ENCODE measurements at places on chromosomes 2 and 18.

DNA sequence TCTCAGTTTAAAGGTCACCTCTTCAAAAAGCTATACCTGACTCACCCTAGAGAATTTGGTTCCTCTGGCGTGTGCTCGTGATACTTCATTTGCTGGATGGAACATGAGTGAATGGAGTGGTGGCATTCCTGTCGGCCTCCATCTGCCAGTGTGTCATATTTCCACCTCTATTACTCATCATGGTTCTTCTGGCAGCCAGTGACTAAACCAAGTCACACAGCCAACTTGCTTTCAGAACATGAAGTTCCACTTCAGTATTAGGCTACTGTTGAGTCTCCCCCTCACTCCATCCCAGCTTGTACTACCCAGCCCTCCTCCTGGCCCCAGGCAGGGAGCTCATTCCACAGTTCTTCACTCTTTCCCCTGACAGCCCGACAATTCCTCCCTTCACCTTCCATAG lies 169.8 kb downstream of the MREG start:
- no peak for DNase-seq

- DNase-seq = no peak
These were observed 135.7 kb downstream of the OTX1 start for GRCh38 chr2:63186331-63186730.

DNA sequence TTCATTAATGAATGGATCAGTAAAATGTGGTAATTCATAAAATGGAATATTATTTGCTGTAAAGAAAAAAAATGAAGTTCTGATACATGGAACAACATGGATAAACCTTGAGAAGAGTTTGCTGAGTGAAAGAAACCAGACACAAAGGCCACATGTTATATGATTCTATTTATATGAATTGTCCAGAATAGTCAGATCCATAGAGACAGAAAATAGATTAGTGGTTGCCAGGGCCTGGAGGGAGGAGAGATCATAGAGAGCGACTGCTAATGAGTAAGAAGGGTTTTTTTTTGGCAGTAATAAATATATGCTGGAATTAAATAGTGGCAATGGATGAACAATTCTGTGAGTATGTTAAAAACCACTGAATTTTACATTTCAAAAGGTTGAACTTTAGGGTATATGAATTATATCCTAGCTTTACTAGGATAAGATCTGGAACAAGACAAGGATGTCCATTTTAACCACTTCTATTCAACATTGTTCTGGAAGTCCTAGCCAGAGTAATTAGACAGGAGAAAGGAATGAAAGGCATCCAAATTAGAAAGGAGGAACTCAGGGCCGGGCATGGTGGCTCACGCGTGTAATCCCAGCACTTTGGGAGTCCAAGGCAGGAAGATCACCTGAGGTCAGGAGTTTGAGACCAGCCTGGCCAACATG lies 48.8 kb downstream of the MAPRE2 start:
- DNase-seq = no peak

- no peak for DNase-seq
These were observed 16.1 kb upstream of the VPS54 start for GRCh38 chr2:64035072-64035942.

DNA sequence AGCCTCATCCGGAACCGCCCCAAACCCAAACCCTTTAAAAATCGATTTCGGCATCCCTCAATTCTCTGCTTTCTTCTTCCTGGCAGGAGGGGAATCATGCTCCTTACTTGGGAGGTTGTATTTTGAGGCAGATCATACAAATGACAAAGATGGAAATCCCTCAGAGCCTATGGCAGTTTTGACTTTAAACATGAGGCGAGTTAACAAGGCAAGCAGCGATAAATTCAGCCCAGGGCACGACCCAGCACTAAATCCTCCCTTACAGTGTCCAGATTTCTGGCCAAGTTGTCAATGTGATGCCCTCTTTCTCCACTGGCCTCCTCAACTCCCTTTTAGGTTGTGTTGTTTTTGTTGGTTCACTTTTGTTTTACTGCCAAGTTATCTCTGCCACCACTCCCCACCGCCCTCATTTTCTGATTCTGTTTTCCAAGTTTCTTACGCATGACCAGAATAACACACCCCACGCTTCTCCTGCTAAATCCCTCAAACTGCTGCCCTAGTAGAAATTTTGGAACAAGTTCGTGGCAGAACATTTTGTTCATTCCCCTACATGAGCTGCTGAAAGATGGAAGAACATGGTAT lies 68.3 kb downstream of the CTAGE1 start:
- no peak for DNase-seq

- DNase-seq = no peak
These were observed 81.5 kb downstream of the MAPRE2 start for GRCh38 chr18:35122586-35123224.

- DNase-seq = no peak
These were observed 265.9 kb downstream of the TFCP2L1 start for GRCh38 chr2:121019071-121019470.

DNA sequence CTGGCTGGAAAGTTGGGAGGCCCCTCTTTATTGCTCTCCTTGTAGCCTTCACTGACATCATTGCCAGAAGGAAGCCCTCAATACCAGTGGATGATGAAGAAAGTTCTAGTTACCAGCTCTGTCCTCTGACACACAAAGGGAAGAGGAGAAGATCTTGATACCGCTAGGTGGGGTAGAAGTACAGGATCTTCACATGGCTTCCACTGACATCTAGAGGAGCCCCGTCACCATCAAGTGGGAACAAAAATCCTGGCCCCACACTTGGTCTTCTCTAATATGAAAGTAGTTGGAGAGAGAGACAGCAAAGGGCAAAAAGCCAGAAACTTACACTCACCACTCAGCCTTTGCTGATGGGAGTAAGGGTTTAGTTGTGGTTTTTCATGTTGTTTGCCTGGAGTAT lies 12.4 kb downstream of the XIRP2 start:
- no peak for DNase-seq

GRCh38 chr2:85989288-85989865 lies 100.6 kb upstream of the ST3GAL5 start:
- DNase-seq = no peak

DNA sequence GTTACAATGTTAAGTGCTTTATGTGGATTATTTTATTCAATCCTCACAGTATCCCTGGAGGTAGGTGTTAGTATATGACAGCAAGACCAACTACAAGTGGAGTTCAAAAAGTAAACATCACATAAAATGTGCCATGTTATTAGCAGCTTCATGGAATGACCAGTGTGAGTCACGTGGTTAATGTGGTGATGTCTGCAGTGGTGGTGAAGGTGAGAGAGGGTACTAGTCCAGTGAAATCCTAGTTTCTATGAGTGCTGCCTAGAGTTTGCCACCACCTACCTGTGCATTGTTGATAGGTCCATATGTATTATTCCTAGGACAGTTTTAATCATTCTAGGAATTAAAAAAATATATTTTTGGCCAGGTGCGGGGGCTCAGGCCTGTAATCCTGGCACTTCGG lies 865.2 kb upstream of the DDX18 start:
- DNase-seq = no peak

DNA sequence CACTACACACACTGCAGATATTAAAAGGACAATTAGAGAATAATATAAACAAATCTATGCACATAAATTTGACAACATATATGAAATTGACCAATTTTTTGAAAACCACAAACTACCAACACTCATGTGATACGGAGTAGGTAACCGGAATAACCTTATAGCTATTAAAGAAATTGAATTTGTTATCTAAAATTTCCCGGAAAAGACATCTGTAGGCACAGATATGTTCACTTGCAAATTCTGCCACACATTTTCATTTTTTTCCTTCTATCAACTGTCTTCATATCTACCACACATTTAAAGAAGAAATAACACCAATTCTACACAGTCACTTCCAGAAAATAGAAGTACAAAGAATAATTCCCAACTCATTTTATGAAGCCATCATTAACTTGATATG lies 22.4 kb downstream of the NLRC4 start:
- no peak for DNase-seq

- no peak for DNase-seq
These were observed 275.3 kb upstream of the NCKAP5 start for GRCh38 chr2:133843551-133843950.

DNA sequence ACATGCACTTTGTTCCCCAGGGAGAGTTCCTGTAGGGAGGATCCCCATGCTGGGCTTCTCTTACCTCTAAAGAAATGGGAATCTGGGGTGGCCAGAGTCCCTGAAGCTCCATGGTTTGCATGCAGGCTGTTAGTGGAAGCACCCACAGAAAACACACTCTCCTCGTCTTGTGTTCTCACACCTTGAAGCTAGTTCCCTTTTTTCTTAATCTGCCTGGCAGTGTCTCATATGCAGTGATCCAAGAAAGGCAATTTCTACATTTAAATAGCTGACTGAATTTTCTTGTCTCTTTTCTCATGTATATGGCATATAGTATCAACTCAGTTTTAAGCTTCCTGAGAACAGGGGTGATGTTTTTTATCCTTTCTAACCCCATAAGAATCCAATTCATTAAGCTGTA lies 65.0 kb downstream of the LINC00305 start:
- no peak for DNase-seq

GRCh38 chr18:78765142-78765541 lies 214.5 kb upstream of the SALL3 start:
- DNase-seq = no peak

DNA sequence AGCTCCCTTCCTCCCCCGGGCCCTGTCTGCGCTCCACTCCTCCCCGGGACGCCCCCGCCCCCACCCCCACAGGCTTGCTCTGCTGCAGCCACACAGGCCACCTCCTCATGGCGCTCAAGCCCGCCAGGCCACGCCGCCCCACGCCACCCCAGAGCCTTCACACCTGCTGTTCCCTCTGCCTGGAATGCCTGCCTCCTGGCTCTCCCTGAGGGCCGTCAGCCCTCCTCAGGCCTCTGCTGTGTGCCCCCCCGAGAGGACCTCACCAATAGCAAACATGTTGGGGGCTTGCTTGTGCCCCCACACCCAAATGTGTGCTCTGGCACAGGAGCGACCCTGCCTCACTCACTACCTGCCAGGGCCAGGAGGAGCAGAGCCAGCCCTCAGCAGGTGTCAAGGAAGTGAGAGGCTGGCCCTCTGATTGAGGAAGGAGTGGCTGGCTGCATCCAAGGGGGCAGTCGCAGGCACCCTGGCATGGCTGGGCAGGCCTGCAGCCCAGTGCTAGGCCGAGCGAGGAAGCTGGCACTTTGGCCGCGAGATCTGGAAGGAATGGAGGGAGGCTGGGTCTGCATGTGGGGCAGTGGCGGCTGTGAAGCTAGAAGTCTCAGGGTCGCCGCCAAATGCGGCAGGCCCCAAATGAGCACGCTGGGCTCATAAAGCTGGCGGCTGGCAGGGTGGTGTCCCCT lies 86.5 kb downstream of the INHBB start:
- DNase-seq = no peak

DNA sequence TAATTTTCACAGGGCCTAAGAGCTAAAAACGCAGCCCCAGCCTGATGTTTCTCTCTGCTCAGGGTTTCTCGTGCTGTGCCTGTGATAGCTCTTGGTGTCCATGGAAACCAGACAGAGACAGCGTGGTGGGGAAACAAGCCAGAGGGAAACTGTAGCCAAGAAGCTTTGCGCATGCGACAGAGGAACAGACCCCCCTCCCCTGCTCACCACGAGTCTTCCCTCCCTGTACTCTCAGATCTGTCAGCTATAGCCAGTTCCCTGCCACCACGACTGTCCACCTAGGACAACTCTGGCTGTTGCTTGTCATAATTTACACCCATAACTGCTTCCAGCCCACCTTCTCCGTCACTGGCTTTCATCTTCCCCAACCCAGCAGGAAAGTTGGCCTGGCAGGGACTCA lies 13.2 kb upstream of the DNAJC27 start:
- DNase-seq = no peak

DNA sequence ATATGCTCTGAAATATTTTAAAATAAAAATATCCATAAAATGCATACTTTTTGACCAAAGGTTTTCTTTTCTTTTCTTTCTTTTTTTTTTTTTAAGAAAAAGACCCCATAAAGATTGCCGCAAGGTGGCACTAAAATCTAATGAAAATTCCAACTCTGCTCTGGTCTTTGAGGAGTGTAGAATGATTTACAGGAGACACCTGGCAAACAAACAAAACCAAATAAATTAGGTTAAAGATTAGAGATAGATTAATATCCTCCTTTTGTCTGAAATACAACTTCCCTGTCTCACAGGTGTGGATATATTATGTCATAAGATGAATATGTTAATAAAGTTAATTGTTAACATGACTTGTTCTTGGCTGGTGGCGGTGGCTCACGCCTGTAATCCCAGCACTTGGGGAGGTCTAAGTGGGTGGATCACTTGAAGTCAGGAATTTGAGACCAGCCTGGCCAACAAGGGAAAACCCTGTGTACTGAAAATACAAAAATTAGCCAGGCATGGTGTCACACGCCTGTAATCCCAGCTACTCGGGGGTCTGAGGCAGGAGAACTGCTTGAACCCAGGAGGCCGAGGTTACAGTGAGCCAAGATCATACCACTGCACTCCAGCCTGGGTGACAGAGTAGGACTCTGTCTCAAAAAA lies 3.5 kb upstream of the RHOB start:
- no peak for DNase-seq

DNA sequence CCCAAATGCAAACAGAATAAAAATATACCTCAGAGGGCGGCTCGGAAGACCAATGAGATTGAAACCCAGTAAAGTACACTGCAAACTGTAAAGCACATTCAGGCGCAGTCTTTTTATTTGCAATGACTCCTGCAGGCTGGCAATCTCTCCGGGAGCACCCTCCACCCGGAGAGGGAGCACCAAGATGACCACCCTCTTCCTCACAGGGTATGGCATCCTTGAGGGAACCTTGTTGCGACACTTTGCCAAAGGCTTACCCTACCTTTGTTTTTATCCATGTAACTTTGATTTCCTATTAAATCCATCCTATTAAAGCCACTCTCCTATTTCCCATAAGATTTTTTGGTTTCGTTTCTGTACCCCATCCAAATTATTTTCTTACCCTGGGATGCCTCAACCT lies 16.2 kb downstream of the CHST10 start:
- DNase-seq = no peak

DNA sequence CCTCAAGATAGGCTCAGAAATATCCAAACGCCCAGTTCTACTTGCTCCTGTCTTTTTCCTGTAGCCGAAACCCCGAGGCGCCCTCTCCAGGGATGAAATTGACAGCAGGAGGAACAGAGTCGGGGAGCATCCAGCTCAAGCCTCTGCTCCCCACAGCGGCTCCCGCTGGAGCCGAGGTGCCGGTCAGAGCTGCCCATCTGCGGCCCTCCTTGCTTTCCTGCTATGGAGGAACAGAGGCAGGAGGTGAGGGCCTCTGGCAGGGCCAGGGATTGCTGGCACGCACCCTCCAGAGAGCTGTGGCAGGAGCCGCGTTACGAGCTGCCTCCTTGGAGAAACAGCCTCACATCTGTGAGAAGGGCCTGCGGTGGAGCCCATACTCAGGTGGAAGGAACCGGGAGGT lies 172.1 kb downstream of the RNF144A start:
- no peak for DNase-seq

- peak; percentile 62 for DNase-seq
These were observed 571 bp downstream of the YWHAQ start for GRCh38 chr2:9630117-9630735.
